ENCODE measurements at places on chromosomes 3 and 15.

DNA sequence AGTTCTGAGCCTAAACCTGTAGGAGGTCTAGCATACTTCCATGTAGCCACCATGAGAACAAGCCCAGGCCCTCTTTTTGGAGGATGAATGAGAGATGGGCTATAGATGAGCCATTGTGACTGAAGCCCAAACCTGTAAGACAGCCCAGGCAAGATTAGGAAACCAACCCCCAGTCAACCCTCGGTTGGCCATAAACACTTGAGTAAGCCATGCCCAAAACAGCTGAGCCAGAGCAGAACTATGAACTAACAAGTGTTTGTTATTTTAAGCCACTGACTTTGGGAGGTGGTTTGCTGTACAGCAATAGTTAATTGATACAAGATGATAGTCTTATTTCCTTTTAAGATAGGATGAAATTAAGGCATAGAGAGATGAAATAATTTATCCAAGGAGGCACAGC lies 12.4 kb upstream of the CPNE4 start:
- DNase-seq = no peak

GRCh38 chr3:167829071-167829470 lies 93.5 kb downstream of the SERPINI1 start:
- DNase-seq = no peak

GRCh38 chr3:12681943-12682390 lies 18.1 kb upstream of the RAF1 start:
- DNase-seq = no peak

GRCh38 chr3:119349354-119350041 lies 55.3 kb downstream of the ARHGAP31 start:
- DNase-seq = no peak

GRCh38 chr15:76376029-76376428 lies 39.5 kb downstream of the ISL2 start:
- DNase-seq = no peak

GRCh38 chr15:69451951-69452691 lies 497 bp upstream of the RPLP1 start:
- DNase-seq = no peak

- DNase-seq = no peak
Observed at GRCh38 chr15:91921188-91921842, 67.8 kb downstream of the SLCO3A1 start.

- no peak for DNase-seq
Observed at GRCh38 chr15:75542386-75542797, 36.7 kb downstream of the PTPN9 start.

- no peak for DNase-seq
Observed at GRCh38 chr3:194443901-194444300, 42.9 kb downstream of the ATP13A3 start.

DNA sequence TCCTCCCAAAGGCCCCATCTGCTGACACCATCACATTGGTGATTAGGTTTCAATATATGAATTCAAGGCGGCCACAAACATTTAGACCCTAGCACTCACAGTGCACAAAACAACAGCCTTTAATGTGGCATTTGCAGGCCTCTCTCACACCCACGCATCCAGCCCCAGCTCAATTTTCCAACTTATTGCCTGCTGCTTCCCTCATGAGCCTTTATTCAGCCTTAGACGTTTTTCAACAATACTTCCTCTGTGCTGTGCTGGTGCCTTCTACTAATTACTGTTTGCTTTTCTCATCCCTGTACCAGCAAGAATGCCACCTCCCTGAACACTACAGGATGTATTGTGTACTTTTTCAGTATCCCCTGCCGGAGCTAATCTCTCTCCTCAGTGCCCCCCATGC lies 334.6 kb downstream of the GABRB3 start:
- DNase-seq = no peak

- no peak for DNase-seq
Observed at GRCh38 chr3:121362035-121362734, 183.6 kb downstream of the POLQ start.

GRCh38 chr3:35651426-35651825 lies 12.1 kb downstream of the ARPP21 start:
- DNase-seq = no peak

GRCh38 chr15:39959411-39959810 lies 25.5 kb downstream of the EIF2AK4 start:
- DNase-seq = no peak

Data from T-helper 9 cell (primary cell).